ENCODE measurements at places on chromosomes 2 and 18.

GRCh38 chr18:9547782-9548181, 66.6 kb downstream of the PPP4R1 start:
- no peak for DNase-seq

DNA sequence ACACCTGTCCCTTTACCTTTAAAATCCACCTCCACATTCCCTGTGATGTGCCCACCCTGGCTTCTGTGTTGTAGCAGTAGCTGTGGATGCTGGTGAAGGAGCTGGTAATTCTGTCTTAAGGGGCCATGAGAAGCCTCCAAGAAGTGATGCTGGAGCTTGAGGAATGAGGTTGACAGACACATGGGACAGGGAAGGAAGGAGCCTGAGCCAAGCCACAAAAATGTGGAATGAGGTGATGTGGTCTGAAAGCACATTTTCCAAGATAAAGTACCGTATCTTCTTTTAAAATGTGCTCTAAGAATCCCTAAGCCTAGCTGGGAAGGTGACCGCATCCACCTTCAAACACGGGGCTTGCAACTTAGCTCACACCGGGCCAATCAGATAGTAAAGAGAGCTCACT, 31.2 kb downstream of the VWA3B start:
- DNase-seq: no peak

DNA sequence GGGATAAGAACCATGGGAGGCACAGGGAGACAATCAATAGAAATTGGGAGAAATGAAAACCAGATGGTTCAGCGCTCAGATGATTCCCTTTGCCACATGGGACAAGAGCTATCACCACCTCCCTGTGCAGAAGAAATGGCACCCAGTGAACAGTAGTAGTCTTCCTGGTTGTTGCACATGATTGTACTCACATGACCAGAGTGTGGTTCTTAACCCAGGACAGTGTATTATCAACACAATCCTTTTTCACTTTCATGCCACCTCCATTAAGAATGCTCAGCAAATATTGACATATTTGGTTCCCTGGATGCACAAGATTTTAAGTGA, 149.0 kb upstream of the SH3BP4 start:
- DNase-seq: no peak

- DNase-seq: no peak
Observed at GRCh38 chr2:207567671-207568070, 37.9 kb downstream of the CREB1 start.

GRCh38 chr18:79423211-79424007, 27.7 kb downstream of the NFATC1 start:
- no peak for DNase-seq

DNA sequence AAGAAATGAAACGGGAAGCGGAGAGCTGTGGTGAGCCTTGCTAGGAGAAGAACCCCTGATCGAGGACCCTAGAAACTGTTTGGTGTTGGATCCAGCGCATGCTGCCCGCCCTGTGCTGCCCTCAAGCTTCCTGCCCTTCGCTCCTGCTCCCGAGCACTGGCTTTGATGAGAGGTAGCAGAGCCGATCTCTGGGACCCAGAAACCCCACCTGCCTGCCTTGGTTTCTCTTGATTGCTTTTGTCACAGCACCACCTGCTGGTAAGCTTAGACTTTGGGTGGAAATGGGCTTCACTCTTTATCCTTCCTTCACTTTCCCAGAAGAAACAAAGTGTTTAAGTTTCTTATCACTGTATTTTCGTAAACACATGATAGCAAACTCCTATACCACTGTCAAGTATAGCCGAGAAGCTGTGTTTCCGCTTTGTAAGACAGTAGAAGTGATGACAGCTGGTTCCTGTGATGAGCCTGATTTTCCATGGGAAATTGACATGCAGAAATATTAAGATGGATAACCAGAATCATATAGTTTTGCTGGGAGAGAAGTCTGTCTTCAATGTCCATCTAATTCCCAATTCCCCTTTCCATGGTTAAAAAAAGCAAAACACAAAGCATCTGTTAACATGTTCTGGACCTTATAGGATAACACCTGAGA, 267.4 kb downstream of the PHLPP1 start:
- DNase-seq: peak; percentile 13

DNA sequence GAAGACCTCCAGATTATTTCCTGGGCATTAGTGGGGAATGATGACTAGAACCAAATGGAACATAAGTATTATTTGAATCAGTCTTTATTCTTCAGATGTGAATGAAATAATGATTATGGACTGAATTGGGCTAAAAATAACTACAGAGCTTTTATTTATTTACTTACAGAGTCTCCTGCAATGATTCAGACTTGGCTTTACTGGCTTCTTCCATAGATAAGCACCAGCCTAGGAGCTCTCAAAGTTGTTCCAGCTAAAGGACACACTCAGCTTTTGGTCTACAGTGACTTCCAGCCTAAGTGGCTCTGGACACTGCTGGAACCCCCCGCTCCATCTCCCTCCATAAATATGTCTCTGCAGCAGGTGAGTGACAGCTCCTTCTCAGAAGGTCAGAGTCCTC, 24.3 kb upstream of the ARHGAP25 start:
- DNase-seq: no peak

GRCh38 chr2:88296247-88296646, 126.1 kb downstream of the THNSL2 start:
- no peak for DNase-seq

DNA sequence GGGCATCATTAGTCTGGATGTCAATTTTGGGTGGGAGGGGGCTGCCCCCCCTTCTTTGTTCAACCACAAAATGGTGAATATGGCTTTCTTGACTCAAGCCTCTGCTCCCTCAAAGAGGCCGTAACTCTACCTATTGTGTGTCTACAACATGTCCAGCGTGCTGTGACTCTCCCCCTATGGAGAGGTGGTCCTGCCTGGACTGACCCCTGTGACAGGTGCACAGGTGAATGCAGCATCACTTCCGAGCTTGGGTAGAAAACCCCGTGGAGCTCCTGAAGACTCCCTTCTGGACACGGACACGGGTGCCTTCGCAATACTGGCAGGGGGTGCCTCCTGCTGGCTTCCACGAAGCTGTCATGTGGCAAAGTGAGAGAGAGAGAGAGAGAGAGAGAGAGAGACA, 397.8 kb downstream of the GALR1 start:
- no peak for DNase-seq

DNA sequence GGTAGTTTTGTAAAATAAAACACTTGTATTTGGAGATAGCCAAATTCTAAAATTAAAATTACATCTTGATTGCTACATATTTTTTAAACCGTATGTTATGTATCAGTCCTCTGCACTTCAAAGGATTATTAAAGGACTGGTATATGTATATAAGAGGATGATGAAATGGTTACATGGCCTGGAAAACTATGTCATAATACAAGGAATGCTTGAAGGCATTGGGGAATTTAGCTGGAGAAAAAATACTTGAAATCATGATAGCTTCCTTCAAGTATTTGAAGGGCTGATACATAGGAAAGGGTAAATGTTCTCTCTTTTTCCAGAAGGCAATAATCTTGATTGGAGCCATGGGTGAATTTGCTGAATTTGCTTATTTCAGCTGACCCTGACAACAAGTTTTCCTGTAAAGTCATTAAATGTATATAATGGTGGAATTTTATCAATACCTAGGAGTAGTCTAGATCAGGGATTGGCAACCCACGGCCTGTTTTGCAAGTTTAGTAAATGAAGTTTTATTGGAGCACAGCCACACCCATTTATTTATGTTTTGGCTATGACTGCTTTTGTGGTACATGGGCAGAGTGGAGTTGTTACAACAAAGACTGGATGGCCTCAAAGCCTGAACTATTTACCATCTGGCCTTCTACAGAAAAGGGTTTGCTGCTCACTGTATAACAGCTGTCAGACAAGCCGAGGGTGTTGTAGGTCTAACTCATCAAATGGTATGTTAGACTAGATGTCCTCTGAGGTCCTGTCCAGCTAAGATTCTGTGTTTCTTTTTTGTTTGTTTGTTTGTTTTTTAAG, 34.4 kb downstream of the ACYP2 start:
- DNase-seq: no peak

GRCh38 chr2:128217671-128218070, 101.0 kb downstream of the HS6ST1 start:
- DNase-seq: no peak

DNA sequence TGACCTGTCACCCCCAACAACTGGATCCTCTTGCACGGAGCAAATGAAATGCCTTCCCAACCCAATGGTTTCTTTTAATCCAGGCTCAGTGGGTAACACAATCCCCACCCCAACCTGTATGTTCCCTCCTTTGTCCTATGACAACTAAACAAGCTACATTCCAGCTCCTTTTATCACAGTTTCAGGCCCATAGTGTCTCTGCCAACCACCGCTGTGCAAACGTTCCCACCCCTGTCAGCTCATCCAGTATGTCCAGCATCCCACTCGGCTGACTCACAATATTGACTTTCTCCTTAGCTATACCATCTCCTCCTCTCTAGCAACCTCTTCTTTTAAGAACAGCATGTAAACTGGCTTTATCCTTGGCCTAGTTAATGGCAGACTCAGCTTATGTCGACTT, 117.9 kb upstream of the PPP1CB start:
- DNase-seq: no peak

- DNase-seq: no peak
Observed at GRCh38 chr18:64331419-64331818, 182.5 kb upstream of the LINC00305 start.

DNA sequence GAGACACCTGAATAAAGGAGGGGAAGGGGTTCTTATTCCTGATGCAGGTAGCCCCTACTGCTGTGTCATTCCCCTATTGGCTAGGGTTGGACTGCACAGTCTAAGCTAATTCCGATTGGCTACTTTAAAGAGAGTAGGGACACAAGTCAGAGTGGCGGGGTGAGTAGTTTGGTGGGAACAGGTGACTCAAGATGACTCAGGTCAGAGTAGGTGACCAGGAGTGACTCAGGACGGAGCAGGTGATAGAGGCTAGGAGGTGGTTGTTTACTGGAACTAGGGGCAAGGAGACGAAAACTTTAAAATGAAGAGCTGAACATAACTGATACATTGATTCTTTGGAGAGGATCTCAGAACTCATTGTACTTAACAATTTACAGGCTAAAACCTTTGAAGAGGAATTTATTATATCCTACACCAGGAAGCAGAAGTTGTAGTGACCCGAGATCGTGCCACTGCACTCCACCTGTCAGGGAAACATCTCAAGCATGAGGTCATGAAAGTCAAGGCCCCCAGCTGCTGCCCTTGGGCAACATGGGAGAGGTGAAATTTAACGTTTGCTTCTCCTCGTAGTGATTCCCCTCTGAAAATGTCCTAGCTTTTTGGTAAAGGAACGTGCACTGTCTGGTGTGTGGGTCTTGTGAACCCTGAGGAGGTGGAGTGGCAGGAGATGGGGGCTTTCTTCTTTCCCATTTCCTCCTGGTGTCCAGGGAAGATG, 4.5 kb upstream of the CYP27A1 start:
- no peak for DNase-seq

DNA sequence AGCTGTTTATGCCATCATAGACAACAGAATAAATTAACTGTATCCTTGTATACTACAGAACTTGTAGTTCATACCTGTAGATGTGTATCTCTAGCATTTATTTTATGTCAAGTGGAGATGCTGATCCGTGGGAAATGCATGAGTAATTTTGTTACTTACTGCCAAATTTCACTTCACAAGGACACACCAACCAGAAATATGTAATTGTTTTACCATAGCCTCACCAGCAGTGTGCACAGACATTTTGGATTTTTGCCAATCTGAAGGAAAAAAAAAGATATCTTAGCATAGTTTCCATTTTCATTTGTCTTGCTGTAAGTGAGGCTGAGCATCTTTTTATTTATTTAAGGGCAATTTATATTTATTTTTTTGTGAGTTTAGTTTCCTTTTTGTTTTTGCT, 265.1 kb upstream of the OSR1 start:
- no peak for DNase-seq

DNA sequence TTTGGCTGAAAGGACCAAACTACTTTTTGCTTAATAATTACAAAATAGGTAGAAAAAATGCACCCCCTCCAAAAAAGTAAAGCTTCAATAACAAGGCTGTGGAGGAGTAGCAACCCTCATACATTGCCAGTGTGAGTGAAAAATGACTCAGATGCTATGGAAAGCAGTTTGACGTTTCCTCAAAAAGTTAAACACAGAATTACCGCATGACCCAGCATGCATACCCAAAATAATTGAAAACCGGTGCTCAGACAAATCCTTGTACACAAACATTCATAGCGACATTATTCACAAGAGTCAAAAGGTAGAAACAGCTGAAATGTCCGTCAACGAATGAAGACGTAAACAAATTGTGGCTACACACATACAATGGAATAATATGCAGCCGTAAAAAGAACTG, 38.8 kb upstream of the DAPL1 start:
- DNase-seq: no peak
